Renal pelvis (tissue), 12 donors: ENCODE measurements at places on chromosomes 7 and 10. TPM values are rescaled to one million over a fixed set of nuclear protein-coding genes. Genes with fewer than 3 reads are reported as not detected.

The PNLIPRP1 gene
- polyA plus RNA-seq, result 0.24 TPM

The PAX4 gene
- polyA plus RNA-seq, result not detected

The TMEM229A gene
- polyA plus RNA-seq, result 0.10 TPM

GRCh38 chr10:92768104-92768503 is 78.3 kb downstream of the HHEX start:
- DNase-seq, result no peak

The ENTPD1 gene
- 19.7 TPM for polyA plus RNA-seq

DNA sequence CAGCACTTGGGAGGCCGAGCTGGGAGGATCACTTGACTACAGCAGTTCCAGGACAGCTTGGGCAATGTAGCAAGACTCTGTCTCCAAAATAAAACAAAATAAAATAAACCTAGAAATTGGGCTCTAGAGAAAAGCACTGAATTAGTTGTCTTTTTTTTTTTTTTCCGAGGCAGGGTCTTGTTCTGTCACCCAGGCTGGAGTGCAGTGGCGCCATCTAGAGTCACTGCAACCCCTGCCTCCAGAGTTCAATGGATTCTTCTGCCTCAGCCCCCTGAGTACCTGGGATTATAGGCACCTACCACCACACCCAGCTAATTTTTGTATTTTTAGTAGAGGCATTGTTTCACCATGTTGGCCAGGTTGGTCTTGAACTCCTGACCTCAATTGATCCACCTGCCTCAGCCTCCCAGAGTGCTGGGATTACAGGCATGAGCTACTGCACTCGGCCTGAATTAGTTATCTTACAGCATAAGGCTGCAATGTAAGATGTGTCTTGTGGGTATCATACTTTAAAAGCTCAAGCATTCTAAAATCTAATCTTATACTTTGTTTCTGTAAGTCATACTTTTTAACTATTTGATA is 12.8 kb downstream of the MEIG1 start:
- DNase-seq, result no peak

- no peak for DNase-seq
Measured at GRCh38 chr7:47100148-47100816, 481.6 kb downstream of the TNS3 start.

DNA sequence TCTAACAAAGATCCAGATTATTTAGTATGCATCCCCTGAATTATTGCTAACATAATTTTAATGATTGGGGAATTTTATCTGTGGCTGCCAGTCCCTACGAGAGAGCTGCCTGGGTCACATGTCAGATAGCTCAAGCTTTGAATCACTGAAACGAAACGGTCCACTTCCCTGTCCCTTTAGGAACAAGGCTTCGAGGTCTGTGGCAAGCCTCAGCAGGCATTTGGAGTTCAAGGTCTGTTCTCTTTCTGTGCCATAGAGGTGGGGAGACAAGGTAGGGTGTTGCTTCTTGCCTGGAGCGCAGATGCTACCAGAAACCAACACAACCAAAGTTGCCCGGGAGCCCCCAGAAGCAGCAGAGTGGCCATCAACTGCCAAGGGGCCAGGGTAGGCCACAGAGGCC is 13.9 kb upstream of the SH2D4B start:
- DNase-seq, result no peak

- DNase-seq, result no peak
Measured at GRCh38 chr10:74330646-74331045, 179.6 kb downstream of the ADK start.

DNA sequence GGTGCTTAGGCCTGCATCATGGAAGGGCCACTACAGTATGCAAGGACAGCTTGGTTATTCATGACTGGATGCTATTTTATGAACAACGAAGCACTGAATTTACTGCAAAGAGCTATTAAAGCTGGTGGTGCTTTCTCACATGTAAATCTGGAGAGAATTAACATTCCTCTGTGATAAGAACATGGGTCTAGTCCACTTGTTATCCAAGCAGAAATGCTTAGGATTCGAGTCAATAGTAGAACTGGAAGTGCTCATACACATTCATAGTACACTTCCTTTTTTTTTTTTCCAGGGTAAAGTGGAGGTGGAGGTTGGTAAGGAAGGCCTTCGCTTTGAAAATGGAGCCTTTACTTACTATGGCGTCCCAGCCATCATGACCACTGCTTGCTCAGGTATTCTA is 35.0 kb downstream of the CNNM1 start:
- DNase-seq, result no peak
